ENCODE measurements at places on chromosomes 7 and 10.

DNA sequence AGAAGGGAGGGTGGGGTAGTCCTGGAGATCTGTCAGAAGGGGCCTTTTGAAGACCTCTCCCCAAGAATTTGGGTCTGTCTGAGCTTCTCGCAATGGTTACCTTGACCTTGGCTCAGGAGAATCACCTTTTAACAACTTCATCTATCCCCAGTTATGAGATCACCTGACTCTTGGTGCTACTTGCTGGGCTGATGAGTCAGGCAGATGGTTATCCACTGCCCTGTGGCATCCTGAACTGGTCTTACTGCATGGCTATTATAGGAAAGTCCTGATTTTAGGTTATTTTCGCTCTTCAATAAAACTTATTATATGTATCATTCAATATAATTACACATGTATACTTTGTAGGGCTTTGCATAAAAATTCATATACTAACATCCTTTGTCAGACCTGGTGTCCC is 274.7 kb downstream of the GFRA1 start:
- no peak for DNase-seq
- H3K4me3 ChIP-seq = no peak overlapping the region
- no peak overlapping the region for H3K27ac ChIP-seq
- H3K27me3 ChIP-seq = no peaks in the 10 kb centered on the region
- H3K4me1 ChIP-seq = no peaks in the 10 kb centered on the region

- H3K27me3 ChIP-seq = no peaks in the 10 kb centered on the region
- DNase-seq = no peak
- H3K36me3 ChIP-seq = no peaks in the 10 kb centered on the region
- no peaks in the 10 kb centered on the region for H3K4me1 ChIP-seq
- H3K4me3 ChIP-seq = no peak overlapping the region
Observed at GRCh38 chr10:36118314-36118713, 476.2 kb upstream of the FZD8 start.

- no peaks in the 10 kb centered on the region for H3K27me3 ChIP-seq
- no peak for DNase-seq
- no peaks in the 10 kb centered on the region for H3K36me3 ChIP-seq
- H3K4me3 ChIP-seq = no peak overlapping the region
- H3K27ac ChIP-seq = no peak overlapping the region
Observed at GRCh38 chr10:11906714-11907113, 83.6 kb downstream of the PROSER2 start.

- no peak overlapping the region for H3K4me3 ChIP-seq
- DNase-seq = peak; percentile 95
- no peaks in the 10 kb centered on the region for H3K27me3 ChIP-seq
- no peaks in the 10 kb centered on the region for H3K36me3 ChIP-seq
- H3K27ac ChIP-seq = peak overlapping the region; percentile 54
Observed at GRCh38 chr10:100364735-100365391, 17.8 kb downstream of the SCD start.

Data from colonic mucosa (tissue), 4 donors.